Large intestine (tissue), 12 donors: ENCODE measurements at places on chromosomes 7 and 10.

- no peak for DNase-seq
Observed at GRCh38 chr7:77684030-77684429, 12.2 kb upstream of the RSBN1L start.

DNA sequence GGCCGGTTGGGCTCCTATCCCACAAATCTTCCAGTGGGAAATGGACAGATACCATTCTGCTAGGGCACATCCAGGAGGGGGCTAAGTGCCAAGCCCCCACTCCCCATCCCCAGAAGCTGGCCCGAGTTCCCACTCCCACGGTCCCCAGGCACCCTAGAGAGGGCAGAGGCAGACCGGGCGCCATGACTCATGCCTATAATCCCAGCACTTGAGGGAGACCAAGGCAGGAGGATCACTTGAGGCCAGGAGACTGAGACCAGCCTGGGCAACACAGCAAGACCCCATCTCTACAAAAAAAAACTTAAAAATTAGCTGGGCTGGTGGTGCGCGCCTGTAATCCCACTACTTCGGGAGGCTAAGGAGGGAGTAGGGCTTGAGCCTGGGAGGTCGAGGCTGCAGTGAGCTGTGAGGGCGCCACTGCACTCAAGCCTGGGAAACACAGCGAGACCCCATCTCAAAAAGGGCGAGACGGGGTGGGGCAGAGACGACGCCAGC lies 870 bp downstream of the GNA12 start:
- no peak for DNase-seq

DNA sequence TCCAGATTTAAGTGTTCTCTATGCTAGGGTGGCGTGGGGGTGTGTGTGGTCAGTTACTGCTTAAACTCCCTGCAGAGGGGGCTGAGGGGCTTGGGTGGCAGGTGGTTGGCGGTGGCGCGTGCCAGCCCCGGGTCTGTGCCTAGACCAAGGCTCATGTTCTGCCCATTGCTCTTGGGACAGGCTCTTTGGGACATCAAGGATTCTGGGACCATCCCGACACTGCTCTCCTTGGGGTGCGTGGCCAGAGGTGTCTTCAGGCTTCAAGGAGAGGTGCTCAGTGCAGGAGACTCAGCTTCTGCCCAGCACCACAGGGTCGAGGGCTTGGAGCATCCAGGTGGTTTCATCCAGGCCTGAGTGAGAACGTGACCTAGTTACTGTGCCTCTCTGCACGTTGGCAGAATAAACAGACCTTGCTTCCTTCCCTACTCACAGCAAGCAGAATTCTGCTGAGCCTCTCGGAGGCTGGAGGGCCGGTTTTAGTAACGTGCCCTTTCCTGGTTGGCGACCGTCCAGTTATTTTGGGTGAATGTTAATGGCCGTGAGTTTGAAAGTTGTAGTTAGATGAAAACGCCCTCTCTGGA lies 39.9 kb downstream of the CAMK1D start:
- DNase-seq, result no peak

- DNase-seq, result peak; percentile 66
Observed at GRCh38 chr7:17126413-17127268, 171.8 kb upstream of the AHR start.

- DNase-seq, result no peak
Observed at GRCh38 chr7:55087521-55087961, 68.7 kb downstream of the EGFR start.

DNA sequence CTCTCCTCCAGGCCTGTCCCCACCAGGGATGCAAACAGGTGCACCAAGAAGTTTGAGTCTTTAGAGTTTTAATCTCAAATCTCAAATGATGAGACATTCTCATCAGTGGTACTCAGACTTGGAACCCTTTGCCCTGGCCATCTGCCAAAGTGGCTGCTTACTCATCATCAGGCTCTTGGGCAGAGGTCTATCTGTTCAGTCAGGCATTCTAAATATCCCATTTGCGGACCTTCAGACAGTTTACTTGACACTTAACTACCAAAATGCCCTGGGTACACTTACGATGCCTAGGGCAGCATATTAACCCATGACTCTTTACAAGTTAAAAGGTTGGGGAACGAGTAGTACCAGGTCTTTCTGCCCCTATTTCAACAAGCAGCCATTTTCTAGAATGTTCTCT lies 61.2 kb upstream of the YAE1 start:
- DNase-seq, result peak; percentile 23

- DNase-seq, result no peak
Observed at GRCh38 chr7:48424731-48425130, 253.5 kb downstream of the ABCA13 start.

- no peak for DNase-seq
Observed at GRCh38 chr10:34183016-34183796, 631.9 kb downstream of the PARD3 start.

GRCh38 chr10:96814264-96814663 lies 17.8 kb upstream of the LCOR start:
- DNase-seq, result no peak

- no peak for DNase-seq
Observed at GRCh38 chr7:158239290-158239981, 348.2 kb downstream of the PTPRN2 start.

GRCh38 chr10:98815039-98815885 lies 368.5 kb upstream of the HPS1 start:
- DNase-seq, result no peak

- DNase-seq, result no peak
Observed at GRCh38 chr7:27930910-27931476, 191.0 kb downstream of the TAX1BP1 start.

DNA sequence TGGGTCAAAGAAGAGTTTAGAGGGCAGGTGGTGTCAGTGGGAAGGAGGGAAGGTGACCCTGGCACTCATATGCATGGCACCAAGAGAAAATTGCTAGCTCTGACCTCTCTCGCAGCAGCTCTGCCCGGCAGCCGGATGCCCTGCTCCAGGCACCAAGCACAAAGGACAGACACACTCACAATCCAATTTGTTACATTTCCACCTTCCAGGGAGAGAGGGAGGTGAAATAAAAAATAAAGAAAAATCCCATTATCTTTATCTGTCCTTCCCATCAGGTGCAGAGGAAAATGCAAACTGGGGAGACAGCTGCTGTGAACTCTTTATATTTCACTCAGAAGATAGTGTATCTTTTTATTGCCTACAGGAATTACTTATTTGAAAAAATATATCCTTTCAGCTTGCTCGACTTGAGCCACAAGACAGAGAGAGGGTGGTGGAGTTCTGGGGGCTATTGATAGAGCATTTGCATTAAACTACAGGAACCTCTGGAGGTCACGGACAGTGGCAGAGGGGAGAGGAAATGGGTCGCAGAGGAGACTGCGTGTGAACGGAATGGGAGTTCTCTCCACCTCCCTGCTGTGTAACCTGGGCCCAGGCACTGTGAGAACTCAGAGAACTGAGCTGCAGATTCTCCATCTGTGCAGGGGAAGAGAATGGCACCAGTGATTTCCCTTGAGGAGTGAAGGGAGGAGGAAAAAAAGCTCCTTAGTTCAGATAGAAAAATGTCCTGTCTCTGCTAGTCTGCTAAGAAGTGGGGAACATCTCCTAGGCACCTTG lies 421.4 kb downstream of the PLXNA4 start:
- DNase-seq, result no peak

DNA sequence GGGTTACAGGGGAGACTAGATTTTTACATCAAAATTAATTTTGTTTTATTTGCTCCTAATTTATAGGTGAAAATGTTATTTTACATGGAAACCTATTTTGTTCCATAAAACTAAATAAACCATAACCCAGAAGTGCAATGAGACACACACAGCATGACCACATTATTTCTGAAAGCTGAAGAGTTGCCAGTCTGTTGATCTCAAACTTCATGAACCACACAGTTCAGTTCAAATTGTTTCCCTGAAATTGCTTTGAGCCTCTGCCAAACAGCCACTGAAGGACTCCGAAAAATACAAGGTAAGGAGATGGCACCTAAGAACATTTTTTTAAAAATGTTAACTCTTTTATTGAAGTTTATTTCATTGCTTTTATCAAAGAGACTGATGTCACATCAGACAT lies 25.0 kb upstream of the ITGB8 start:
- DNase-seq, result no peak

- DNase-seq, result peak; percentile 51
Observed at GRCh38 chr10:75191821-75192568, 18.6 kb upstream of the VDAC2 start.

GRCh38 chr10:7787150-7787856 lies 490 bp downstream of the KIN start:
- peak; percentile 7 for DNase-seq

DNA sequence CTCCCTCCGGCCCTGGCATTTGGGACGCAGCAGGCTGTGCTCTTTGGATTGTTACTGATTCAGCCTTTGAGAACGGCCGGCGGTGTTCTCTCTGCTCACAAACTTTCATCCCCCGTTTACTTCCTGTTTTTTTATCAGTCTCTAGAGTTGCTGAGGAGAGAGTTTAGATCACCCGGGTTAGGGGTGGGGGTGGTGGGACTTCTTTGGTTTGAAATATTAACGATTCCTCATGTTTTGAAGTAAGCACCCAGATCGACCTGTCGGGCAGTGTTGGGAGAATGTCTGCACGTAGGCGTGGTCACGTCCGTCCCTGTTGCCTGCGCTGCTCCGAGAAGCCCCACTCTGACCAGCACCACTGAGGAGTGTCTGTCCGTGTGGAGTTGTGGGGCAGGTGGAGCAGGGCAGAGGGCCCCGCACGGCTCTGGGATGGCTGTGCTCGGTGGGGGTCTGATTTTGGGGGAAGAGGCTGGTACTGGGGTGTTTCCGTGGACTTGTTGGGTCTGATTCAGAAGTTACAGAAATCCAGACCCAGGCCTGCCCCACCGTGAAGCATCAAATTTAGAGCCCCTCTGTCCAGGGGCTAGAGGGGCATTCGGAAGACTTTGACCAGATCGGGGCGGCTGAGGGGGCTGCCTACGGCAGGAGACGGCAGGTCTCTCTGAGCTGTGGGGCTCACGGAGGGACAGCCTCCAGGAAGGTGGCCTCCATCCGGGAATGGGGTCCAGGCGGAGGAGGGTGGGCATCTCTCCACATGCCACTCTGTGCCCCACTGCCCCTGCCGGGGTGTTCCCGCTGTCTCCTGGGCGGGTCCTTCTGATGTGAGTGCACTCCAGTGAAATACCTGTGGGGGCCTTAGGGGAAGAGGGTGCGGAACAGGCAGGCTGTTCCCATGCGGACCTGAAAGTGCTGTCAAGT lies 7.4 kb downstream of the INPP5A start:
- DNase-seq, result no peak

DNA sequence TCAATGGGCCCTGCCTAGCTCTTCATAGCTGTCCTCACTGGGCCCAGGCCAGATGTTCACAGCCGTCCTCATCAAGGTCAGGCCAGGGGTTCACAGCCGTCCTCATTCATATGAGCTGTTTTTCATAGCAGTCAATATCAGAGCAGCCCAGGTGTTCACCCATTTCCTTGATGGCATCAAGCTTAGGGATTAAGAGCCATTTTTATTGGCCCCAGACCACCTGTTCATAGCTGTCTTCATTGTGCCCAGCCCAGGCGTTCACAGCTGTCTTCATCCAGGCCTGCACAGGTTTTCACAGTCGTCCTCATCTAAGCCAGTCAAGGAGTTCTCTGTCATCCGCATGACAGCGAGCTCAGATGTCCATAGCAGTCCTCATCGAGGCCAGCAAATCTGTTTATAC lies 9.4 kb downstream of the FRG2B start:
- DNase-seq, result no peak

GRCh38 chr10:3623746-3624145 lies 161.3 kb downstream of the KLF6 start:
- peak; percentile 15 for DNase-seq

GRCh38 chr10:22218448-22218847 lies 633 bp upstream of the EBLN1 start:
- DNase-seq, result no peak

DNA sequence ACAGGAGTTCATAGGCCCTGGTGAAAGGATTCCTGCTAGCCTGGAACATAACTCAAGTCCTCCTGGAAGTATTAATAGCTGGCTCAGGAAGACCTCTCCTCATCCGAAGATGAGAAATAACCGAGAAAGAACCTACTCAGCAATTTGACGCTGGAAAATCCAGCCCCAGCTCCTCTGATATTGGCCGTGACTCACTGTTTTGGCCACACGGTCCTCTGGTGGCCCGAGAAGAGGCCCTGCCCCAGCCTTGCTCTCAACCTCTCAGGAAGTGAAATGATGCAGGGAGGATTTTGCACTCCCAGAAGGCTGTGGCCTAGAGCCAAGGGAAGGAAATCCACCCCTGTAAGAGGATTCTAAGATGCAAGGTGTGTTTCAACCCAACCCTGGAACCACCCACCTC lies 121.6 kb downstream of the MTPAP start:
- DNase-seq, result no peak

GRCh38 chr10:114616103-114616502 lies 42.0 kb downstream of the ABLIM1 start:
- DNase-seq, result no peak

DNA sequence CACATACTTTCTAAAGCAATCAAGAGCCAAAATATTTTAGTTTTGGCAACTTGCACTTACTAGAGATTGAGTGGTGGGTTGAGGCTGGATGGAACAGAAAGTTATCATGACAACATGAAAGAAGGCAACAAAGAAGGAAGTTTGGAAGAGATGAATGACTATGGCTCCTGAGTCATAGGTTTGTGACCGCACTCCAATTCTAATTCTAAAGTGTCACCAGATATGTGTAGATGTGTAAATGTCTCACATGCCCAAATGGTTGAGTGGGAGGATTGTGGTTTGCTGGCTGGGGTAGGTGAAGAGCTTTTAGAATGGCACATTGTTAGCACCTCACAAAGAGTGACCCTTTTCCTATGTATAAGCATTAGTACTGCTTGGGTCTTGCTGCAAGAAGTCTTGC lies 20.2 kb downstream of the TAS2R16 start:
- DNase-seq, result no peak

DNA sequence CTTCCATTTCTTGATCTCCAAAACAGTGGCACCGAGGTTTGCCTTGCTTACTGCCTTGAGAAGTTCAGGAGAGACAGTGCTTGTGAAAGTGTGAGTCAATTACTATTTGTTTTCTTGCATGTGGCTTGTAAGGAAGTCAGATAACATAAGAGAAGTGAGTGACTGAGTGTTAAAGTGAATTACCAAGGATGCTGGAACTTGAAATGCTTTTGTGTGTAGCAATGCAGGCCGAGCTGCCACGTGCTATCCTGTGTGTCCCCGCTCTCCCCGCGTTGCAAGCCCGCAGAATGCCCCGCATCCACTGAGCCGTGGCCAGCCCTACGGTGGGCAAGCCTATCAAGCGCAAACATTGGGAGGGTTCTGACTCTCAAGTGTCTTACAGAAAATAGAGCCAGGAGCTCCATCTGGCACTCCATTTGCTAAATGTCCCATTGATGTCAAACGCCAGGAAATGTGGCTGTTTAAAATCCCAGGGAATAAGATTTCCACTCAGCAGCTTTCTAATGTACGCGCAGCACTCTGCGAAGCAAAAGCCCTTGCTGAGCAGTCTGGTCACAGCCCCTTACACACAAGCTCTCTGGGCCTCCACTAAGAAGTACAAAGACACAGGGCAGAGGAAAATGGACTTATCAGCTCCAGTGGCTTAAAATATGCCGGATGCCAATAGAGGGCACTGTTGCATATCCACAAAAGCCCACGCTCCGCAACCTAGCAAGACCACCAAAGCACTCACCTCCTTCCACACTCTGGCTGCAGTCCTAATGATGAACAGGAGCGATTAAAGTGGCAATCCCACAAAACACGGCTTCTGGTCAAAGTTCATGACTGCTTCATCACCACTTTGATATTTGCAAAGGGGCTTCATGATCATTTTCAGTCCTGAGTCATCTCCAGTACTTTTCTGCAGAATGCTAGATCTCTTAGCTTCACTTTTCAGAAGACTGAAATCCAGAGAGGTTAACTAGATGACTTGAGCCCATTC lies 158.0 kb upstream of the ITGB1 start:
- DNase-seq, result peak; percentile 22
